ENCODE measurements at places on chromosomes 6 and 20.

- H3K27ac ChIP-seq: no peak overlapping the region
- no peak for DNase-seq
- H3K4me3 ChIP-seq: no peak overlapping the region
- H3K27me3 ChIP-seq: no peaks in the 10 kb centered on the region
- H3K36me3 ChIP-seq: no peaks in the 10 kb centered on the region
Measured at GRCh38 chr20:37914367-37914671, 11.4 kb downstream of the VSTM2L start.

DNA sequence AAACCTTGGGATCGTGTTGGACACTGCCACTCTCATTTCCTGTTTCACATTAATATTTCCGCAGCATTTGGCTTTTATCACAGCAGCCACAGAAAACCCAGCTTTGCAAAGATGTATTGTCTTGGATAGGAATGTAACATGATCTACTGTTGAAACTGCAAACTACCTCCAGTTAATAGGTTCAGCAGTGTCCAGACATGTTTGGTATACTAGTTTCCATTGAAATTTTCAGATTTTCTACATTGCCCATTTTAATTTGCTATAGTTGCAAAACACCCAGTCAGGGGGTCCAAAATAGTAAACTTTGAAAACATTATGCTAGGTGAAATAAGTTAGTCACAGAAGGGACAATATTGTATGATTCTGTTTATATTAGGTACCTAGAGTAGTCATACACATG is 3.3 kb downstream of the ANKRD6 start:
- peak overlapping the region; percentile 50 for H3K27ac ChIP-seq
- H3K36me3 ChIP-seq: no peaks in the 10 kb centered on the region
- DNase-seq: no peak

- no peak for DNase-seq
- H3K27me3 ChIP-seq: no peaks in the 10 kb centered on the region
- H3K4me1 ChIP-seq: peaks cover 4% of the 10 kb centered on the region
- H3K27ac ChIP-seq: no peak overlapping the region
Measured at GRCh38 chr6:38503032-38503773, 136.5 kb downstream of the BTBD9 start.

DNA sequence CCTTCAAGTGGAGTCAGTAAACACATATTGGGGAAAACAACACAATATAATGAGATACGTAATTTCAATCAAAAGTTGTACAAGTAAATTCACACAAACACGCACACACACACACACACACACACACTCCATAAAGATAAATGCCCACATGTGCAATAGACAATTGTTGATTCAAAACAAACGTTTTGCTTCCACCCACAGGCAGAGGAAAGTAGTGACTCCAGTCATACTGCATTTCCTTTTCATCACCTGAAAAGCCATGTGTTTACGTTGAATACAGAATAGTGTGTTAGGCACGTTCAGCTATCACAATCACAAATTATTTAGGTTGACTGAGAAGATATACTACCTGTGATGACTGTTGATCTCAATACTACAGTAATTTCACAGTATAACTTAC is 443.8 kb upstream of the MANEA start:
- H3K27me3 ChIP-seq: no peaks in the 10 kb centered on the region
- H3K36me3 ChIP-seq: no peaks in the 10 kb centered on the region
- H3K4me3 ChIP-seq: no peak overlapping the region
- DNase-seq: no peak

- no peak overlapping the region for H3K27ac ChIP-seq
Measured at GRCh38 chr6:99143108-99143861, 195.5 kb upstream of the FBXL4 start.

DNA sequence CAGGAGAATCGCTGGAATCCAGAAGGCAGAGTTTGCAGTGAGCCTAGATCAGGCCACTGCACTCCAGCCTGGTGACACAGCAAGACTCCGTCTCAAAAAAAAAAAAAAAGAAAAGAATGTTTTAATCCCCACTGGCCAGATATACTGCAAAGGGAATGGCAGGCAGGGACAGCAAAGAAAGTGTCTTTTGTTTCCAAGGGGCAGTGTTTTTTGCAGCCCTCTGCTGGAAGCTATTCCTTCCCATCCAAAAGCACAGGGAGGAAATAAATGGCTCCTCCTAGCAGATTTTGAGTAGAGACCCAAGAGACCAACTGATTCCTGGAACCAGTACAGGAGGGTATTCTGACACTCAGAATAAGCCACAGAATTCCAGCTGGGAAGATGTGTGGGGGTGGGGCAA is 112.5 kb upstream of the STMND1 start:
- H3K4me1 ChIP-seq: no peaks in the 10 kb centered on the region
- no peaks in the 10 kb centered on the region for H3K36me3 ChIP-seq
- no peak overlapping the region for H3K4me3 ChIP-seq
- no peak overlapping the region for H3K27ac ChIP-seq

DNA sequence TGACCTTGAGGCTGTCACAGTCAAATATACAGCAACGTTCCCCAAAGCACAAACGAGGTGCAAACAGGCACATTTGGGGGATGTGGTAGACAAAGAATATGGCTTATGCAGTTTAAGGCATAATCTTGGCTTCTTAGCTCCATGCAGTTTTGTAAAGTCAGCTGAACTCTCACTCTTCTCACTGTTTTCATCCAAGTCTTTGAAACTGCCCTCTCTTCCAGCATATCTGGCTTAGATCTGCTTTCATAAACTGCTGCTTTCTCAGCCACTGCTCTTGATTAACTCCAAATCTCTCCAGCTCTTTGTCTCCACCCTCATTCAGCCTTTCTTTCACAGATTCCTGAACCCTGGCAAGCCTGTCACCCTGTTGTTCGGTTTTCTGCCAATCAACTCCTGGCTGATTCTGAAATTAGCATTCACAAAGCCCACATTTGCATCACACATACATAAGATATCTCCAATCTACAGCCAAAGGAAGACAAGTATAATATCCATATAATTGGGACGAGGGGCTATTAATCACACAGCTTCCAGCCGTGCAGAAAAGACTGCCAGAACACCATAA is 301.1 kb upstream of the RNF217 start:
- H3K27me3 ChIP-seq: no peaks in the 10 kb centered on the region
- H3K4me3 ChIP-seq: no peak overlapping the region
- H3K27ac ChIP-seq: no peak overlapping the region
- H3K4me1 ChIP-seq: no peaks in the 10 kb centered on the region
- no peak for DNase-seq

GRCh38 chr6:169862892-169863525 is 111.6 kb downstream of the ERMARD start:
- DNase-seq: no peak
- peaks cover 5% of the 10 kb centered on the region for H3K4me1 ChIP-seq
- no peak overlapping the region for H3K27ac ChIP-seq
- no peak overlapping the region for H3K4me3 ChIP-seq

GRCh38 chr6:118298476-118299427 is 249.3 kb upstream of the PLN start:
- H3K36me3 ChIP-seq: no peaks in the 10 kb centered on the region
- H3K4me1 ChIP-seq: no peaks in the 10 kb centered on the region
- H3K27ac ChIP-seq: no peak overlapping the region
- no peak overlapping the region for H3K4me3 ChIP-seq
- H3K27me3 ChIP-seq: no peaks in the 10 kb centered on the region

- no peaks in the 10 kb centered on the region for H3K36me3 ChIP-seq
- no peak for DNase-seq
- H3K4me1 ChIP-seq: peaks cover 9% of the 10 kb centered on the region
- no peak overlapping the region for H3K4me3 ChIP-seq
- no peak overlapping the region for H3K27ac ChIP-seq
Measured at GRCh38 chr6:166335378-166336302, 6.7 kb downstream of the SFT2D1 start.

DNA sequence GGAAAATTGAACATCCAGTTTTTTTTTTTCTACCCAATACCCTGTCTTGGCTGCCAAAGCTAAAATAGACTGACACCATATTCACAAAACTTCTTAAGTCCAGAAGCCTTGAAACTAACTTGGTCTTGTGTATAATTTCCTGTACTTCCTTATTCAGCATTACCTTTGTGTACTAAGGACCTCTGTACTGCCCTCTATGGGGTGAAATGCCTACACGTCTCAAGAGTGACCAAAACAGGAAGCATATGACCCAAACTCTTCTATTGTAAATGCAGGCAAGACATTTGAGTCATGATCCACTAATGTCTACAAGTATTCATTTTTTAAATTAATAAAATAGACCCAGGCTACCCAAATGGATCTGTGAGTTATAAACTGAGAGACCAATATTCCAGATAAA is 50.4 kb downstream of the HMGCLL1 start:
- no peak overlapping the region for H3K4me3 ChIP-seq
- DNase-seq: no peak
- H3K27me3 ChIP-seq: no peaks in the 10 kb centered on the region

GRCh38 chr6:111967131-111967530 is 86.8 kb upstream of the CCN6 start:
- H3K4me3 ChIP-seq: no peak overlapping the region
- H3K36me3 ChIP-seq: no peaks in the 10 kb centered on the region
- H3K27ac ChIP-seq: no peak overlapping the region
- no peak for DNase-seq
- no peaks in the 10 kb centered on the region for H3K27me3 ChIP-seq

DNA sequence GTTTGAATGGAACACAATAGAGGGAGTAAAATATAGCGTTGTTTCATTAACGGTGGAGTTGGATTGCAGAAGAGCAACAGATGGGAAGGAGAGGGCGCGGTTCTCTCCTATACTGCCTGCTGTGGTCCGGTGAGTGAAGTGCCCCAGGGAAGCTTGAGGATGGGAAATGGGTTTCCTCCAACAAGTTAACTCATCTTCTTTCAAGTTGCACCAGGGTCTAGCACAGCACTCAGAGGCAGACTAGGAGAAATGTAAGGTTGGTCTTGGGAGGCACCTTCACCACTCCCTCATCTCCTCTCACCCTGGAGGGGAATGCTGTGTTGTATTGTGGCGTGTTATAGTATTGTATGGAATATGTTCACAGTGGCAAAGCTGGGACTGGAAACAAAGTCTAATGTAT is 96.9 kb upstream of the SLC24A3 start:
- no peaks in the 10 kb centered on the region for H3K36me3 ChIP-seq
- H3K4me1 ChIP-seq: no peaks in the 10 kb centered on the region
- no peak for DNase-seq

DNA sequence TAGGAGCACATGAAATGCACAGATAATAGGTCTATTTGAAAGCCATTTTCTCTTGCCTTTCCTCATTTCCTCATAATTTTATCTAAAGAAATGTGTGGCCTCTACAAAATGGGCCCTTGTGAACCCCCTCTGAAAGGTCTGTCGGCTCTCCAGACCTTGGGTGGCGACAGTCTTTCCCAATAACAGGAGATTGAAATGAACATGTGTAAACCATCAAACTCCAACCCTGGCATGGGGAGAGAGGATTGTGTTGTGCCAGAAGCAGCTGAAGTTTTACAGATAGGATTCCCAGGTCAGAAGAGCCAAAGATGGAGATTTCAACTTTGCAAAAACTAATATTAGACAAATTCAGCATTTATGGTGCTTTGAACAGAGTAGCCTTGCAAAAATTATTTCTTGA is 277.1 kb upstream of the ECI2 start:
- no peaks in the 10 kb centered on the region for H3K36me3 ChIP-seq
- DNase-seq: no peak
- no peak overlapping the region for H3K27ac ChIP-seq
- no peaks in the 10 kb centered on the region for H3K27me3 ChIP-seq

- no peaks in the 10 kb centered on the region for H3K4me1 ChIP-seq
- no peaks in the 10 kb centered on the region for H3K27me3 ChIP-seq
- H3K4me3 ChIP-seq: no peak overlapping the region
- no peak overlapping the region for H3K27ac ChIP-seq
- no peak for DNase-seq
Measured at GRCh38 chr6:49555951-49556350, 5.5 kb downstream of the C6orf141 start.

DNA sequence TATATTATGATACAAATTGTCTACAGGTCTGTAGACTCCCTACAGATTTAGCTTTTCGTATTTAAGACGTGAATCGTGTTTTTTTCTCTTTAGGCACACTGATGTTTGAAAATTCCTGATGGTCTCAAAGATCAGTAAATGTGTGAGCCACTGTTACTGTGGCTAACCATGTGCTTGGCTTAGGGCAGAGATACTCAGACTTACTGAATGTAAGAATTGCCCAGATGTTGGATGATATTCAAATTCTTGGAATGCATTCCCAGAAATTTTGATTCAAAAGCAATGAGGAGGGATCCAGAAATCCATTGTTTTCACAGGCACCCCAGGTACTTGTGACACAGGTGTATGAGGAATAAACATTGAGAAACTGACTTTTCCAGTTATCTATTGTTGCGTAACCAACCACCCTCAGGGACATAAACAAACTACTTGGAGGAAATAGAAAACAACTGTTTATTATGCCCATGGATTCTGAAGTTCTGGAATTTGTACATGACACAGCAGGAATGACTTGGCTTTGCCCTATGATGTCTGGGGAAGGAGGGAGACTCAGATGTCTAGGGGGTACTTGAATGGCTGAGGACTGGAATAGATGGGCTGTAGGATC is 339.6 kb upstream of the CITED2 start:
- H3K27me3 ChIP-seq: no peaks in the 10 kb centered on the region
- H3K36me3 ChIP-seq: no peaks in the 10 kb centered on the region
- no peak overlapping the region for H3K4me3 ChIP-seq
- DNase-seq: no peak
- H3K27ac ChIP-seq: no peak overlapping the region

- DNase-seq: no peak
- H3K4me3 ChIP-seq: no peak overlapping the region
- no peak overlapping the region for H3K27ac ChIP-seq
- H3K27me3 ChIP-seq: no peaks in the 10 kb centered on the region
Measured at GRCh38 chr20:1862663-1863053, 32.5 kb upstream of the SIRPA start.

DNA sequence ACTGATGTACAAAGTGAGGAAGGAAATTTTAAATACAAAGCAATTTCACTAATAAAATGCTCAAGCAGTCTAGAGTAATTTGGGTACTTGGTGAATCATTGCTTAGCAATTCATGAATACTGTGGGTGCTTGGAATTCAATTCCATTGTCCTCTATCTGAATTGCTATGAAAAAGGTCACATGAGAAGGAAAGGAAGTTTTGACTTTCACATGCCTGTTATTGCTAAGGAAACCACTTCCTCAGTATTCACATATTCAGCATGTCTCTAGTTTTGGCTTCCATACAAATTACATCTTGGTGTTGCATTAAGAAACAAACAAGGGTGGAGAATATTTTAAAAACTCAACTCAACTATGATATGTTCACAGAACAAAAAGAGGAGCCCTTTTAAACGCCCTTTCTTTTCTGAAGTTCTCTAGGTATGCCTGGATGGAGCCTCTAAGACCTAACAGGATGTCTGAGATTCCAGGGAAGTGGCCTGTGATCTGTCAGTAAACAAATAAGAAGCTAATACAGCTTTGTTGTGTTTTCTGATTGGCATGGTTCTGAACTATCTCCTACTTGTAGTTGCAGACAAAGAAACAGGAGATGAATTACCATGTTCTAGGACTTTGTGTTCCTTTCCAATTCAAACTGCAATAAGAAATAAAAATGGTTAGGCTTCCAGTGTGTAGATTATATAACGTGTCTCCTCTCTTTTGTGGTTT is 190.4 kb downstream of the OGFRL1 start:
- H3K36me3 ChIP-seq: no peaks in the 10 kb centered on the region
- H3K27me3 ChIP-seq: no peaks in the 10 kb centered on the region

- no peaks in the 10 kb centered on the region for H3K36me3 ChIP-seq
- H3K27ac ChIP-seq: no peak overlapping the region
- H3K4me1 ChIP-seq: no peaks in the 10 kb centered on the region
- no peak overlapping the region for H3K4me3 ChIP-seq
- no peaks in the 10 kb centered on the region for H3K27me3 ChIP-seq
Measured at GRCh38 chr6:20840675-20841074, 306.4 kb downstream of the CDKAL1 start.

- H3K36me3 ChIP-seq: no peaks in the 10 kb centered on the region
- peak overlapping the region; percentile 66 for H3K27ac ChIP-seq
- no peaks in the 10 kb centered on the region for H3K27me3 ChIP-seq
- H3K4me1 ChIP-seq: peaks cover 8% of the 10 kb centered on the region
- no peak overlapping the region for H3K4me3 ChIP-seq
- DNase-seq: no peak
Measured at GRCh38 chr6:136587527-136587926, 37.3 kb upstream of the MAP7 start.

All from ovary (tissue), 10 donors.